ENCODE measurements at places on chromosomes 13 and 19.

- DNase-seq, result no peak
Measured at GRCh38 chr13:71448080-71448630, 418.8 kb downstream of the DACH1 start.

- no peak for DNase-seq
Measured at GRCh38 chr19:5260381-5260967, 80.1 kb downstream of the PTPRS start.

GRCh38 chr13:59495936-59496512 is 667.7 kb downstream of the DIAPH3 start:
- no peak for DNase-seq

- DNase-seq, result no peak
Measured at GRCh38 chr13:99157046-99157445, 43.6 kb upstream of the UBAC2 start.

DNA sequence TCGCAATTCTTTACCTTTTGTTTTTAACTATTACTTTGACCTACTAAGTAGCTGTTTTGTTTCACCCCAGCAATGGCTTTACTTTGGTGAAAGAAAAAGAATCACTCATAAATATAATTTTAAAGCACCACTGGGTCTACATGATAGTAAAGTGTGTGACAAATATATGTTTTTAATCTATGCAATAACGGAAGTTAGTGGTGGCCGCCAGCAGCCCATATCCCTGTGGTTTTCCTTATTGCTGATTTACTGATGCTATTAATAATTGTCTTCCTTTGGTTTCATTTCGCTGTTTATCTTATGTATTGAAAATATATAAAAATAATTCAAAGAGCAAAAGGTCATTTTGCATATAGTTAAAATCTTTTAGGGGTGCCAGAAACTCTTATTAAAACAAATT is 491.3 kb downstream of the DIAPH3 start:
- DNase-seq, result no peak

GRCh38 chr19:50321831-50322230 is 7.3 kb downstream of the KCNC3 start:
- DNase-seq, result no peak

GRCh38 chr13:50309318-50309717 is 294.1 kb downstream of the KCNRG start:
- DNase-seq, result no peak

GRCh38 chr13:71866335-71867130 is 471 bp downstream of the DACH1 start:
- peak; percentile 12 for DNase-seq
